ENCODE measurements at places on chromosomes 5 and 9.

GRCh38 chr9:98977813-98978212 is 34.1 kb downstream of the COL15A1 start:
- DNase-seq: no peak

DNA sequence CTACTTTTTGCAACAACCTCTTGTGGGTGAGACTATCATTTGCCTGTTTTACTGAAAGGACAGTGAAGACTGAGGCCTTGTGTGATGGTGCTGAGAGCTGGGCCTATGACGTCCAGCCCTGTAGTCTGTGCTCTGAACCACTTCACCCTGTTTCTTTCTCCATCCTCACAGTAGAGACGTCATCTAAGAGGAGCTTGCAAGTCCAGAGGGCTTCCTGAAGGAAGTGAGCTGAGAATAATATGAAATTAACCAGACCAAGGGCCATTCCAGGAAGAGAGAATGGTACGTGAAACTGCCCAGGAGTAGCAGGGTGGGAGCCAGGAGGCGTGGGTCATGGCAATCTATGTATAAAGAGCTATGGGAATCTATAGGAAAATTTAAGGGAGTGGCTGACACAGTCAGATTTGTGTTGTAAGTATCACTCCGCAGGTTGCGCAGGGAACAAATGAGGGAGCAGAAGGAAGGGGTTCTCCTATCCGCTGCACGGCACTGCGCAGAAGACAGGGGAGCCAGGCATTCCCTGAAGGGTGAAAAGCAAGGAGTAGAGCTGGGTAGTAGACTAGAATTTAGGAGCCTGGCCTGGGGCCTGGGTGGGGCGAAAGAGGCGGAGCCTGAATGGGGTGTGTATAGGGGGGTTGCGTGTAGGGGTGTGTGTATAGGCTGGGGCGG is 596 bp upstream of the FGFR4 start:
- no peak for DNase-seq

DNA sequence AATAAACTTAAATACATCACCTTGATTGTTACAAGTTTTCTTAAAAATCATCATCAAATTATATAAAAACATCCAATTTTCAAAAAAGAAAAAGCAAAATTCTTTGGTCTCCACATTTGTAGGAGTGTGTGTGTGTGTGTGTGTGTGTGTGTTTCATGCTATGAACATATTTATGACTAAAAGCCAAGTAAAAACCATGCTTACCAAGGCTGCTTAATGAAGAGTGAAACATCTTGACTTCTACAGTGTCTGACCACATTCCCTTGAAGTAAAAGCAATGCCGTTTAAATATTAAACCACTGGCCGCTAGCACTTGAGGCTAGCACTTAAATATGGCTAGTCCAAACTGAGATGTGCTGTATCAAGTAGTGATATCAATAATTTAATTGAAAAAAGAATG is 549.1 kb upstream of the CCNG1 start:
- DNase-seq: no peak

DNA sequence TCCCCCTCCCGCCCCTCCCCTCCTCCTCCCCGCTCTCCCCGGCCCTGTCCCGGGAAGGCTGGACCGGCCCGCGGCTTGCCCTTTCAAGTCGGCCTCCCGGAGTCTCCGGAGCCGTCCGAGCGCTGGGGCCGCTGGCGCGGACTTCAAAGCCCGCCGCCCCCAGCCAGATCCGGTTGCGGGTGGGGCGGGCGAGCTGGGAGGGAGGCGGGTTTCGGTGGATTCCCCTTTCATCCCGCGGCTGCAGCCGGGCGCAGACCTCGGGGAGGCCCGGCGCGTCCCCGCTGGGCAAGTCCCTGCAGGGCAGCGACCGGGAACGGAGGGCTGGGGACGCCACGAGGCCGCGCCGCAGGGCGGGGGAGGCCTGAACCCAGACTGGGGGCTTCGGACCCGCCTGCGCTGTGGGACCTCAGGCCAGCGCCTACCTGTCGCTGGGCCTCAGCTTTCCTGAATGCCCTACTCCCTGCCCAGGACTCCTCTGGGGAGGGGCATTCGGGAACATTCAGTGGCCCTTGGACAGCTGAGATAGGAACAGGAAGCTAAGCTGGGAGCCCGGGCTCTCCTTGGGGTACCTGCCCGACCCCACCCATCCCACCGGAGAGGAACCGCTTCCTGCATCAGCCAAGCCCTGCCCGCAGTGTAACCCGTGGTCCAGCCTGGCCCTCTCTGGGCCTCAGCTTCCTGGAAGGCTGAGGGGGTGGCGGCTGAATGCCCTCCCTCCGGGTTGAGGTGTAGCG is 23.4 kb downstream of the C9orf50 start:
- DNase-seq: no peak

GRCh38 chr9:115850548-115851304 is 302.9 kb upstream of the PAPPA start:
- no peak for DNase-seq

GRCh38 chr5:124902097-124902821 is 155.8 kb upstream of the ZNF608 start:
- no peak for DNase-seq

DNA sequence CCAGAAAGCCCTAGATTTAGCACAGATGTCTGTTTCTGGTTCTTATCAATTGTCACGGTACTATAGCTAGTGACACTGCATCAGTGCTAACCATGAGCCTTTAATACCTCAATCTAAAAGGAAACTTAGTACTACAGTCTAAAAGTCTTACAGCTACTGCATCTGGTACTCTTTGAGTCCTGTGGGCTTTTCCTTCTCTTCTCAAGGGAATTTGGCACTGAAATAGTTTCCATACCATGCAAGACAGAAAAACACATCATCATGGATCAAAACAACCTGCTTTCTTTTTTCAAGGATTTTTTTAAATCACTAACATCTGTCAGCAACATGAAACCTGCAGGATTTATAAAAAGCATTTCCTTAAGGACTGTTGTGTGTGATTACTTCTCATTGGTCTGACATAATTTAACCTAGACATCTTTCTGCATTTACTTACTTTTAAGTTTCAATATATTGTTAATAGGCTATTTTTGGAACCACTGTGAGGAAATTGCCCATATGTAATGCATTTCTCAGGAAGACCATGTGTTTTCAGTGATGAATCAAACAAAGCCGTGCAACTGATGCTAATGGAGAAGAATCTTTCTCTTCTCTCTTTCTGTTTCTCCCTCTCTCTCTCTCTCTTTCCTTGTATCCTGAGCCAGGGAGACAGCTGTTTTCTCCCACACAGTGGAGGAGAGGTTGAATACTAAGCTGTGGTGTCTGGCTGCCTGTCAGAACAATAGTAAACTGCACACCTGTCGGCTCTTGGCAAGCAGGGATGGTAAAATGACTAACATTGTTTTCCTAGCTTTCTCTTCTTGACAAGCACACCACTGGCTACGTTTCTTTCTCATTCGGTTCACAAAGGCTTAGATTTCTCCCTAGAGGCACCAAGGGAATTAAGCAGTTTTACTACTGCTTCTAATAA is 273.4 kb downstream of the CSNK1G3 start:
- no peak for DNase-seq

GRCh38 chr9:117189121-117189520 is 225.7 kb downstream of the ASTN2 start:
- DNase-seq: no peak

- no peak for DNase-seq
These were observed 290.8 kb downstream of the TRPM3 start for GRCh38 chr9:70830618-70831017.

- DNase-seq: no peak
These were observed 49.2 kb upstream of the SLC44A1 start for GRCh38 chr9:105195259-105195658.

- no peak for DNase-seq
These were observed 77.3 kb upstream of the ITGA1 start for GRCh38 chr5:52710310-52710971.

GRCh38 chr5:132205385-132206125 is 22.1 kb downstream of the P4HA2 start:
- no peak for DNase-seq

DNA sequence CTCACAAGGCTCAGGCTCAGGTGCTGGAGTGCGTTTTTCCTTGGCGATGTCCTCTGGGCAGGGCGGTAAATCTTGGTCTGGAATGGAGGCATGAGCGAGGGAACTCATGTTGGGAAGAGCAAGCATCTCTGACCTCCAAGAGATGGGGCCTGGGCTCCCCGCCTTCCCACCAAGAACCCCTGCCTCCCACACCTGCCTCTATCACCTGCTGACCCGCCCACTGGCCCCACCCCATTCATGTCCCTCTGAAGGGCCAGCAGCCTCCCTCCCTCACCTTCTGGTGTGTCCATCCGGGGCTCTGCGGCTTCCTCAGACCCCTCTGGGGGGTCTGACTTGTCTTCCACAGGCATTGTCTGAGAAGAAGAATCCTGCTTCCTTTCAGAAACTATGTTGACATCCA is 10.9 kb downstream of the CIZ1 start:
- no peak for DNase-seq

DNA sequence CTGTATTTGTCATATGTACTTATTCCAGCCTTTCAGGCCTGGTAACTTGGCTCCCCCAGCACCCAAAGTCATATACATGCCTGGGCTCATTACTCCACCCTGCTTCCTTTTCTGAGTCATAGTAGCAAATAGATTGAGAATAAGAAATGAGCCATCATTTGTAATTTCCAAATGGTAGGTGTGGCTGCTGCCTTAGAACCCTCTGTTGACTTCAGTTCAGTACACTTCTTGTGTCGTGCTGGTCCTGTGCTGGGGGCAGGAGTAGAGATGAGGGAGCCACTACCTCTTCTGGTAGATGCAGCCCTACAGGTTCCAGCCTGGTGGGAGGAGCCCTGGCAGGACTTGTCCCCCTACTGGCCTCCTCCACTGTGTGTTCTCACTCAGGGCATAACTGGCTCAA is 11.1 kb downstream of the GM2A start:
- no peak for DNase-seq

- no peak for DNase-seq
These were observed 25.0 kb downstream of the RGS3 start for GRCh38 chr9:113488490-113488889.

- no peak for DNase-seq
These were observed 44.5 kb upstream of the PRSS3 start for GRCh38 chr9:33750839-33751339.

DNA sequence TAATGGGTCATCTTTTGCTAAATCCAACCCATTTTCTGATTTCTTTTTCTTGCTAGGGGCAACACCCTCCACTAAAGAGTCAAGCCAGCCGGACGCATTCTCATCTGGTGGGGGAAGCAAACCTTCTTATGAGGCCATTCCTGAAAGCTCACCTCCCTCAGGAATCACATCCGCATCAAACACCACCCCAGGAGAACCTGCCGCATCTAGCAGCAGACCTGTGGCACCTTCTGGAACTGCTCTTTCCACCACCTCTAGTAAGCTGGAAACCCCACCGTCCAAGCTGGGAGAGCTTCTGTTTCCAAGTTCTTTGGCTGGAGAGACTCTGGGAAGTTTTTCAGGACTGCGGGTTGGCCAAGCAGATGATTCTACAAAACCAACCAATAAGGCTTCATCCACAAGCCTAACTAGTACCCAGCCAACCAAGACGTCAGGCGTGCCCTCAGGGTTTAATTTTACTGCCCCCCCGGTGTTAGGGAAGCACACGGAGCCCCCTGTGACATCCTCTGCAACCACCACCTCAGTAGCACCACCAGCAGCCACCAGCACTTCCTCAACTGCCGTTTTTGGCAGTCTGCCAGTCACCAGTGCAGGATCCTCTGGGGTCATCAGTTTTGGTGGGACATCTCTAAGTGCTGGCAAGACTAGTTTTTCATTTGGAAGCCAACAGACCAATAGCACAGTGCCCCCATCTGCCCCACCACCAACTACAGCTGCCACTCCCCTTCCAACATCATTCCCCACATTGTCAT is 72.0 kb downstream of the NUP214 start:
- DNase-seq: no peak

- no peak for DNase-seq
These were observed 841.3 kb upstream of the CTNND2 start for GRCh38 chr5:12745537-12745936.

- no peak for DNase-seq
These were observed 161.8 kb upstream of the MAP1B start for GRCh38 chr5:71945436-71945835.

GRCh38 chr9:118992813-118993794 is 376.1 kb downstream of the BRINP1 start:
- DNase-seq: no peak

DNA sequence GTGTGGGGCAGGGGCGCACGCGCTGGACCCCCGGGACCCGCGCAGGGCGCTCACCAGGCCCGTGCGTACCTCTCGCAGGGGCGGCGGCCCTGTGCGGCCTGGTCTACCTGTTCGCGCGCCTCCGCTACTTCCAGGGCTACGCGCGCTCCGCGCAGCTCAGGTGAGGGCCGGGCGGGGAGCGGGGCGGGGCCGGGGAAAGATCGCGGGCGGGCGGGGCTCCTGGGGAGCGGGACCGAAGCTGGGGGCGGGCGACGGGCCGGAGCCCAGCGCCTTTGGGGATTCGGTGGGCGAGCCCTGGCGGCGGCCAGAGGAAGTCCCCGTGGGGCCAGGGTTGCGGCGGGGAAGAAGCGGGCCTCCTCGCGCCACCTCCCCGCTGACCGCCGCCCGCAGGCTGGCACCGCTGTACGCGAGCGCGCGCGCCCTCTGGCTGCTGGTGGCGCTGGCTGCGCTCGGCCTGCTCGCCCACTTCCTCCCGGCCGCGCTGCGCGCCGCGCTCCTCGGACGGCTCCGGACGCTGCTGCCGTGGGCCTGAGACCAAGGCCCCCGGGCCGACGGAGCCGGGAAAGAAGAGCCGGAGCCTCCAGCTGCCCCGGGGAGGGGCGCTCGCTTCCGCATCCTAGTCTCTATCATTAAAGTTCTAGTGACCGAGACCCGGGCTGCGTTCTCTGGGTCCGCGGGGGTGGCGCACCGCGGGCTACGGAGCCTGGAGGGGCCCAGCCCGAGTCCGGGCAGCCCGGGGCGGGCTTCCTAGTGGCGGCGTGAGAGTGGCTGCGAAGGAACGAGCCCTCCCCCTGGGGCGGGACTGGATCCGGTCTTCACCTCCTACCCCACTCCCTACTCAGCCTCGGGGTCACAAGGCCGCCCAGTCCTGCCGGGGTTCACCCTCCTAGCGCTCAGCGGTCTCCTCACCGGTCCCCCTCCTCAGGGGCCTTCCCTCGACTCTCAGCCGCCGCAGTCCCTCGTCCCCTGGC is 2.4 kb downstream of the LTC4S start:
- no peak for DNase-seq

- no peak for DNase-seq
These were observed 166.8 kb upstream of the MAP3K1 start for GRCh38 chr5:56648460-56649034.

GRCh38 chr5:54080831-54081230 is 229.5 kb downstream of the ARL15 start:
- no peak for DNase-seq

DNA sequence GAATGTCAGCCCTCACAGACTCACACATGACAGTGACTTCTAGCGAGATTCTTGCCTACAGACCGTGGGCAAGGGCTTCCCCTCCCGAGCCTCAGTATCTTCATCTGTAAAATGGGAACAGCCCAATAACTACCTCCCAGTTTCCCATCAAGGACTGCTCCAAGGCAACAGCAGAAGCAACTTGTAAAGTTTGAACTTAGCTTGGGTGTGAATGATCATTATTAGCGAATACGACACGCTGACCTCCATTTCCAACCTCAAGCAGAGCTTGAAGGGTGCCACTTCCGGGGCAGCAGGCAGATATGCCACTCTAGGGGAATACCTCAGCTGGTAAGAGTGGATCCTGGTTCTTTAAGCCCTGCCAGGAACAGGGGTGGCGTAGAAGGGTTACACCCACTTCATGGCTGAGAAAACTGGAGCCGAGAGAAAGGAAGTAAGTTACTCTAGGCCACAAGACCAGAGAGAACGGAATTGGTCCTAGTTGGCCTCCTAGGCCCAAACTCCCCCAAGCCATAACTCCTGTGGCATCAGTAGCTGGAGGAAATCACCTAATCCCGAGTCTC is 2.0 kb downstream of the RNF44 start:
- DNase-seq: no peak
